GM13977 (cell line): ENCODE measurements at places on chromosomes 16 and 17.

DNA sequence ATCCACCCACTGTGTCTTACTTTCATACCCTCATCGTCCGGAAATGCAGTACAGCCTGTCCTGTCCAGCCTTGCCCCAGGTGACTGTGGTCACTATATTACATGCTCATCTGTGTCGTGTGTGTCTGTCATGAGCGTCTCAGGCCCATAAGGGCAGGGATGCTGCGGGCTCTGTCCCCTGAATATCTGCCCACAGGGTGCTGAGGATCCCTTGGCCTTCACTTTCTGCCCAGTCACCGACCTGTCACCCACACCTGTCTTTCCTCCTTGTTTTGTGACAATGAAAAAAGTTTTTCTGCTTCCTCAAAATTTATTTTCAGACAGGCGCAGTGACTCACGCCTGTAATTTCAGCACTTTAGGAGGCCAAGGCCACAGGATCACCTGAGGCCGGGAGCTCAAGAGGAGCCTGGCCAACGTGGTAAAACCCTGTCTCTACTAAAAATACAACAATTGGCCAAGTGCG is 1.4 kb upstream of the CTRB1 start:
- DNase-seq, result no peak

DNA sequence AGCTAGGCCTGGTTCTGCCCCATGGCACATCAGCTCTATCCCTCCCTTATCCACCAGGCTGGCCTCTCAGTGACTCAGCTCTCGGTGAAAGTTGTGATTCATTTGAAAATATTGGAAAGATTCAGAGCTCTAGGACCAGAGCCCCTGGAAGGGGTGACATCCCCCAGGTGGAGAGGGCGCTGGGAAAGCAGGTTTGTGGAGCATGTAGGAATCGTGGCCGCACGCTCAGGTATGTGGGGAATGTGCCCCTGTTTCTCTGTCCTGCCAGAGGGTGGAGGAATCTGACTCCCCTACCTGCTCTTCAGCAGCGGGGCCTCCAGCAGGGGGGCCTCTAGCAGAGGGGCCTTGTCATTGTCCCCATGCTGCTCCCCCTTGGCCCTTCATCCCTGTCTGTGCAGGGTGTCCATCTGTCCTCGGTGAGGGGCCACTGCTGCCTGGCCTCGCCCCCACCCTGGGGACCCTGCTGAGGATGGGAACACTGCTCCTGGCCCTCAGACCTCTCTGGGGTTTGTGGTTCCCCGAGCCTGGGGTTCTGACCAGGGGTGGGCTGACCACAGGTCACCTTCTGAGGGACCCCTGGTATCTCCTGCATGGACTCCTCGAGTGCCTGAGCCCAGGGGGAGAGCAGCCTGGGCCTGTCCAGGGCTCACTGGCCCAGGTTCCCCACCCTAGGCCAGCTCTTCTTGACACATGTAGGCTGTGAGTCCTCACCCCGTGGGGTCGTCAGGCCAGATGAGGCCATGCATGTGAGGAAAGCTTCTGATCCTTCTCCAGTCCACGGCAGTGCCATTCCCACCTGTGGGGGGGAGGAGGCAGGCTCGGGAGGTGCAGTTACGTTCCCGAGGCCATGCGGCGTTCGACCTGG is 47.5 kb downstream of the NT5M start:
- DNase-seq, result no peak

GRCh38 chr17:38947189-38947588 is 20.0 kb downstream of the FBXO47 start:
- DNase-seq, result no peak

DNA sequence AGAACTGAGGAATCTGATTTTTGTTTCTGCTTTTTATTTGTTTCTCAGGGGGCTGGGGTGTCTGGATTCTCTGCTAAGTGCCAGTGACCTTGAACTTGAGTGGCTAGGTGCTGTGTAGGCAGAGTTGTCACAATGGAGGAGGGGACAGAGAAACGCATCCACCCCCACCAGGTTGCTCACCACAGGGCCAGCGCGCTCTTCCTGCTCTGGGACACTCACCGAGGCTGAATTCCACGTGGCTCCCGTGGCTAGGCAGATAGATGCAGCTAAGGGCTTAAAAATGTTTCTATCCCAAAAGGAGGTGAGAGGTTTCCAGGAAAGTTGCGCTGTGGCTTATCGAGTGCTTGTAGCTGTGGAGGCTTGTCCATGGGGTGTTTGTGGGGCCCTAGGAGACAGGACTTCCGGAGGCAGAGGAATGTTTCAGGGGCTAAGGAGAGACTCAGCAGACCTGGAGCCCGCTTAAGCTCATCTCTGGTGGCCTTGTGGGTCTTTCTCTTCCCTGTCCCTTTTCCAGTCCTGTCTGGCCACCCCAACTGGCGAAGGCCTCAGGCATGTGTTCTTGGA is 36.8 kb downstream of the ADCY7 start:
- DNase-seq, result no peak

- no peak for DNase-seq
Measured at GRCh38 chr16:48961546-48961945, 320.1 kb downstream of the CBLN1 start.

DNA sequence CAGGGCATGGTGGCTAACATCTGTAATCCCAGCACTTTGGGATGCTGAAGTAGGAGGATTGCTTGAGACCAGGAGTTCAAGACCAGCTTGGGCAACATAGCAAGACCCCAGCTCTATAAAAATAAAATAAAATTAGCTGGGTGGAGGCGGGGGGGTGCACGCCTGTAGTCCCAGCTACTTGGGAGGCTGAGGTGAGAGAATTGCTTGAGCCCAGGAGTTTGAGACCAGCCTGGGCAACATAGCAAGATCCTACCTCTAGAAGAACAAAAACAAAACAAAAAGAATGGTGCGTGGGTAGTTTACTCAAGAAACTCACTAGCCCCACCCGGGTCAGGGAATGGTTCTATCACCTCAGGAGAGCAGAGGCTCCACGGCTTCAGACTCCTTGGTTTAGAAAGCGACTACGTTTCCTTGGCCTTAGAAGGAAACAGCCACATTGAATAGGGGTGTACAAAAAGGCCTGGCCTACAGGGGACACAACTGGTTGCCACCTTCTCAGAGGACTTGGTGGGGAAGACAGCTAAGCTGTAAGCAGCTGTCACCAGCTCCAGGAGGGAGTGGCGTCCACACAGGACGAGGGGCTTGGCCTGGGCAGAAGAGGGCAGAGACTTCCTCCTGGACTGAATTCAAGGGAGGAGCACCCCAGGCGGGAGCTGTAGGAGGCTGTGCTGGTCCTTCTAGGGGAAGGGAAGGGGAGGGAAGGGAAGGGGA is 716 bp downstream of the TK1 start:
- DNase-seq, result no peak

- no peak for DNase-seq
Measured at GRCh38 chr16:3256866-3257465, 533 bp upstream of the MEFV start.

DNA sequence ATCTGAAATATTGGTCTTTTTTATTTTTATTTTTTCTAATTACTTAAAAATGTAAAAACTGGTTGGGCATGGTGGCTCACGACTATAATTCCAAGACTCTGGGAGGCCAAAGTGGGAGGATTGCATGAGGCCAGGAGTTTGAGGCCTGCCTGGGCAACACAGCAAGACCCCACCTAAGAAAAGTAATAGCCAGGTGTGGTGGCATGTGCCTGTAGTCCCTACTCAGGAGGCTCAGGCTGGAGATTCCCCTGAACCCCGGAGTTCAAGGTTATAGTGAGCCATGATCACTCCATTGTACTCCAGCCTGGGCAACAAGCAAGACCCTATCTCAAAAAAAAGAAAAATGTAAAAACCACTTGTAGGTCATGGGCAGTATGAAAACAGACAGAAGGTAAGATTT is 36.8 kb upstream of the CDH3 start:
- DNase-seq, result no peak

DNA sequence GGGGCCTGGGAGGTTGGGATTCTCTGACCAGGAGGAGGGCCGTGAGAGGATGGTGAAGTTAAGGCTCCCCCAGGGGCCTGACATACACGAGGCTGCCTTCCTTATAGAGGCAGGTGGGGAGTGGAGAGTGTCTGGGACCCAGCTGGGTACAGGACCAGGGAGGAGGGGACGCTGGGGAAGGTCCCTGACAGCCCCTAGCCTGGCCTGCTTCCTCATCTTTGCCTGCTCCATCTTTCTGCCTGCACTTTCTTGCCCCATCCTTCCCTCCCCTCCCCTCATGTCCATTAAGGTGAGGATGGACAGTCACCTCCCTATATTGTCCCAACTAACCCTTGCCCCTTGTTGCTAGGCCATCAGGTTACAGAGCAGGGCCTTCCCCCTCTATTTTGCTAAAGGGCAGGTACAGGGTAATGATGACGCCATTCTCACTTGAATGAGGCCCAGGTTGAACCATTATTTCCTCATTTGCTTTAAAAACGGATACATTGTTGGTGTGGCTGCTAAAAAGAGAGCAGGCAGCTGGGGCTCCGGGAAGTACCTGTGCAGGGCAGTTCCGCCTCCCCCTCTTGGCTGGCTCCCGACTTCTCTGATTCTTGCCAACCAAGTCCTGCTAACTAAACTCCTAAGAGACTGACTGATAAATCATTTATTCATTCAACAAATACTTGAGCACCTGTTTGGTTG is 1.3 kb downstream of the C17orf99 start:
- DNase-seq, result no peak

- peak; percentile 32 for DNase-seq
Measured at GRCh38 chr16:56048425-56049105, 142.7 kb upstream of the GNAO1 start.

- DNase-seq, result no peak
Measured at GRCh38 chr17:44241106-44241624, 21.7 kb upstream of the UBTF start.

DNA sequence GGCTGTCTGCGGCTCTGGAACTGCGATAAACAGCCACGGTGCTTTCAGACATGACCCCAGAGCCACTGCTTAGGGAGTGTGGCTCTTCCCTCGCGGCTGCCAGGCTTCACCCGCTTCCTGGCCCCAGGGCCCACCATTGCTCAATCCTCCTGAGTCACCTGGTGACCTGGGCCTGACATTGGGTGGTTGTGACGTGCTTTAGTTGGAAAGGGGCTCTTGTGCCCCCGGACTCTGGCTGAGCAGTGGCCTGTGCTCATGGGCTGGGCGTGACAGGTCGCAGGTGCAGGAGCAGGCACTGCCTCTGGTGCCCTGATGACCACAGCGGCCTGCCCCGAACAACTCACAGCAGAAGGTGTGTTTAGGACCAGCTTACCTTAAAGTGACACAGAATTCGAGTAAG is 8.6 kb upstream of the NUDT16L1 start:
- DNase-seq, result no peak

DNA sequence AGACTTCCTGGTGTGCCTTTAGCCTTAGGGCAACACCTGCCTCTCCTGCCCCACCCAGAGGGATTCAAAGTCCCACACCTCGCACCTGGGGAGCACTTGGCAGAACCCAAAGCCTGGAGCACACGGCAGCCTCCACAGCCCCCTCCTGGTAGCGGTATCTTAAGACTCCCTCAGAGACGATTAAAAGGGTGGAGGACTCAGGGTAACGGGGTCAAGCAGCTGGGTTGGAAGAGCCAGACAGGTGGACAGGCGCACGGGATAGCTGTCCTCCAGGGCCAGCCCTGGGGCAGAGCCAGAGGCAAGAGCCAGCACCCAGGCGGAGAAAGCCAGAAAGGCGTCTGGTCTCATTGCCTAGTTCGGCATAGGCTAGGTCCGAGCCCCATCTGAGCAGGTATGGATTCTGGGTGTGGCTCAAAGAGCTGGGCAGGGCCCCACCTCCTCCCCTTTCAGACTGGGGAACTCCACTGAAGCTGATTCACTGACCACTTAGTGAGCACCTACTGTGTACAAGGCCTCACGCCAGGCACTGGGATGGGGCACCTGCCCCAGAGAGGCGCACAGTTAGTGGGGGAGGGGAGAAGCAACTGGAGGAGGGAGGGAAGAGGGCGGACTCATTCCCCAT is 55.0 kb upstream of the MEAK7 start:
- DNase-seq, result no peak

DNA sequence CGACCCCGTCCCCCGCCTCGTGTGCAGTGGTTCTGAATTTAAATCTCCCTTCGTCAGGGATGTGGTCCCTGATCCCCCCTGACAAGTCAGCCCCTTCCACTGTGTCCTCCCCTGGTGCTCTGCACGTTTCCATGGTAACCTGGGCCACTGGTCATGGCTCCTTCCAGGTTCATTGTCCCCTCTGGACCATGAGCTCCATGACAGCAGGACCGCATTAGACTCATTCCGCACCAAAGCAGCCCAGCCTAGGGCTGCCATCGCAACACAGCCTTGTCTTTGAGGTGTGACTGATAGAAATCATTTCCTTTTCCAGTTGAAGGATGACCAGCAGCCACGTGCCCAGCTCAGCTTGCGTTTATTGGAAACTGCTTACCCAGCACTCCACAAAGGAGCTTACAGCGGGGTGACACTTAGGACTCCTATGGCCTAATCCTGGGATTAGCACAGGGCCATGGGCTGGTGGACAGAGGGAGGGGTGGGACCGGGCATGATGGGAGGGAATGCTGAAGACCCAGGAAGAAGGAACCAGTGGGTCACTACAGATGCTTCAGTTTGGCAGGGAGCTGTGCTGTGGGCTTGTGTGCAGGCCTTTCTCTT is 7.6 kb downstream of the RCVRN start:
- DNase-seq, result no peak

- peak; percentile 80 for DNase-seq
Measured at GRCh38 chr17:4420692-4421131, 13.0 kb upstream of the SPNS3 start.

DNA sequence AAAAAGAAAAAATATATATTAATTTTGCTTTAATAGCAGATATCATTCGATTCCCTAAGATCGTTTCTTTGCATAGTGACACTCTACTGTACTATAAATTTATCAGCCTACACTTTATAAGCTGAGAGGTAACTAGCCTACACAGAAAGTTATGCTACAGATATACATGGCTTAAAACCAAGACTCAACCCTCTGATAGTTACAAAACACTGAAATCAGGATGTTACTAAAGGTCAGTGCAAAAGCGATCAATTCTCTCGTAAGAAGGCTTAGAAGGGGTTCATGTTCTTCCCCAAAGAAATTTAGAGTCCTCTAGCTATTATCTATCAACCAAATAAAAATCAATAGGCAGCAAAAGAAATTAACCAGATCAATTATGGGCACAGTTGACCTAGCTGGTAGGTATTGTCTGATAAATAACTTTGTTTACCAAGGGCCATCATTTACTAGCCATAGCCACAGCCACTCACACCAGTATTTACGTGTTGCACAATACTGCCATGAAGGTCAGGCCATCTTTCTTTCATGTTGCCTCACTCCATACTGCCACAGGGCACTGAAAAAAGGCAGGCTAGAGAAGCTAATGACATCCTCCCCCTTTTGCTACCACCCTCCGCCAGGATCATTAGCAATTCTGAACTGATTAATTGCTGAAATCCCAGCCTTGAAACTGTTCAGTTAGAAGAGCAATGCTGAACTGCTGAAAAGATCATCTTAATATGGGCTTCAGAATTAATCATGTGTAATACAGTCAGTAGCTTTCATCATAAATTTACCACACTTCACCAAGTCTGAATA is 43.7 kb downstream of the RND2 start:
- no peak for DNase-seq
